ENCODE measurements at places on chromosomes 1 and 21.

- DNase-seq = no peak
These were observed 161.8 kb downstream of the GABPA start for GRCh38 chr21:25896501-25897056.

DNA sequence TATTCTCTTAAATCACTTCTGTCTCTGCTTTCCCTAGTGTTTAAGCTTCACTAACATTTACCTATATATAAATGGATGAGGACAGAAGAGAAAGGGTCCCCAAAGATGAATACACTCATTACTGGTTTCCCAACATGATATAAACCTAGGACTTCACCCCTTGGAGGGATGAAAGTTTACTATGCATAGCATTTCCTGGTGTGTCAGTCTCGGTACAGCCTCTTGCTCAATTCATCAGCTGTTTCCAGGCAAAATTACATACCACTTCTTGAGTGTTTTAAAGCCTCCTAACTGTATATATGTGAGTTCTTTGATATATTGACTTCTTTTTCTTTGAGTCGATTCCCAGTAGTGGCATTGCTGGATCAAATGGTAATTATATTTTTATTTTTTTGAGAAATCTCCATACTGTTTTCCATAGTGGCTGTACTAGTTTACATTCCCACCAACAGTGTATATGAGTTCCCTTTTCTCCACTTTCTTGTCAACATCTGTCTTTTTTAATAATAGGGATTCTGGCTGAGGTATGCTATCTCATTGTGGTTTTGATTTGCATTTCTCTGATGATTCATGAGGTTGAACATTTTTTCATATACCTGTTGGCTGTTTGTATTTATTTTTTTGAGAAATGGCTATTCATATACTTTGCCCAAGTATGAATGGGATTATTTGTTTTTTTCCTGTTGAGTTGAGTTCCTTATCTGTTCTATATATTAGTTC is 259.3 kb upstream of the CACYBP start:
- no peak for DNase-seq

GRCh38 chr1:43227143-43227764 is 42.5 kb upstream of the TMEM125 start:
- DNase-seq = no peak

GRCh38 chr1:21337454-21337927 is 47.2 kb upstream of the ECE1 start:
- DNase-seq = no peak

DNA sequence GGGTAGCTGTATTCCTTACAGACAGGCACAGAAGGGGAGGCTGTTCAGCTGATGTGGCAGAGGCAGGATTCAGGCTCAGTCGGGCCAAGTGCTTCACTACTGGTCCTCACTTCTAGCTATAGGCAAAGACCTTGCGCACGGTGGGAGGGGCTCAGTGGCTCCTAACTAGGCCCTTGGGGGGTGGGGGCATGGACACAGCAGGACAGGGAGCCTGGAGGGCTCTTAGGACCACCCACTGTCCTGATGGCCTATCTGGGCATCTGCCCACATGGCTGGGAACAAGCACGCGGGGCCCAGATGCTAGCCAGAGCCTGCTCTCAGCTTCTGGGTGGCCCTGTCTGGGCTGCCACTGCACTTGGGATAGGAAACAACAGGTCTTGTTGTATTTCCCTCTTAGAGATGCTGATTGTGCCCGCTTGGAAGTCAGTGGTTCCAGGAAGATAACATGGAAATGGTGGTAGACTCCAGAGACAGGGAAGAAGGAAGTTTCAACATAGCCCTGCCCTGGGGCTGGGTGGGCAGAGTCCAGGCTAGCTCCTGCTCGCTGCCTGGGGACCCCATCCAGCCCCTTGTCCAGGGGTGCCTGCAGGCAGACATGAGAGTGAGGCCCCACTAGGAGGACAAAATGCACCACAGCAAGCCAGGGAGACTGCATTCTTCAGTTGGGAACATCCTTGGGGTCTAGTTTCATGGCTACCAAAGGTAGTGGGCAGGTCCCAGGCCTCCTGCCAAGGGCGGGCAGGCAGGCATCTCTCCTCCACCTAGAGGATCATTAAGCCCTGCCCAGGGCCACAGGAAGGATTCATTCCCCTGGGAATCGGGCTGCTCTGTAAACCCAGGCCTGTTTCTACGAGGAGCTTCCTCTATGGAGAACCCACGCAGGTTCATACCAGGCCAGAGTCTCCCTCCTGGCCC is 102.5 kb downstream of the BCAR3 start:
- no peak for DNase-seq

- DNase-seq = no peak
These were observed 6.2 kb upstream of the KCNK2 start for GRCh38 chr1:215076322-215076721.

- no peak for DNase-seq
These were observed 3.2 kb upstream of the CCNL2 start for GRCh38 chr1:1402072-1402900.

GRCh38 chr1:76090283-76091203 is 16.0 kb downstream of the ST6GALNAC3 start:
- no peak for DNase-seq

DNA sequence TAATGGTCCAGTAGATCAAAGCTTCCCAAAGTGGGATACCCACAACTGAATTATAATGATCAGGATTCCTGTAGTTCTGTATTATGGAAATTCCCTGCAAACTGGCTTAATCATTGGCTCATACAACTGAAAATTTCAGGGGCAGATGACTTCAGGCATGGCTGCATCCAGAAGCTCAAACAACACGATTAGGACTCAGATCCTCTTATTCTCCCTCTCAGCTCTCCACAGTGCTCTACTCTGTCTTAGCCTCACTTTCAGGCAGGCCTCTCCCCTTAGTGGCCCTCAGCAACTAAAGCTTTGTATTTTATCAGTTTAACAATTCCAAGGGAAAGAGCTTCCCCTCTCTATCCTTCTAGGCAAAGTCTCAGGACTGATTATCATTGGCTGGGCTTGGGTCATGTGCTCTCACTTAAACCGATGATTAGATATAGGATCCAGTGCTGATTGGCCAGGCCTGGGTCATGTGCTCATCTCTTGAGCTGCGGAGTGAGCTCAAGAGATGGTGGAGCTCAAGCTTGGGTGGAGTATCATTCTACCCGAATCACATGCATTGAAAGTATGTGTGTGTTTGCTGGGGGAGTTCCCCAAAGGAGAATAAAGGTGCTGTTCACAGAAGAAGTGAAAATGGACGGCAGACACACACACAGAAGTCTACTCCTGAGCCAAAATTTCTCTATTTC is 57.9 kb upstream of the RUNX3 start:
- no peak for DNase-seq

GRCh38 chr1:51924455-51924854 is 45.9 kb upstream of the NRDC start:
- no peak for DNase-seq

DNA sequence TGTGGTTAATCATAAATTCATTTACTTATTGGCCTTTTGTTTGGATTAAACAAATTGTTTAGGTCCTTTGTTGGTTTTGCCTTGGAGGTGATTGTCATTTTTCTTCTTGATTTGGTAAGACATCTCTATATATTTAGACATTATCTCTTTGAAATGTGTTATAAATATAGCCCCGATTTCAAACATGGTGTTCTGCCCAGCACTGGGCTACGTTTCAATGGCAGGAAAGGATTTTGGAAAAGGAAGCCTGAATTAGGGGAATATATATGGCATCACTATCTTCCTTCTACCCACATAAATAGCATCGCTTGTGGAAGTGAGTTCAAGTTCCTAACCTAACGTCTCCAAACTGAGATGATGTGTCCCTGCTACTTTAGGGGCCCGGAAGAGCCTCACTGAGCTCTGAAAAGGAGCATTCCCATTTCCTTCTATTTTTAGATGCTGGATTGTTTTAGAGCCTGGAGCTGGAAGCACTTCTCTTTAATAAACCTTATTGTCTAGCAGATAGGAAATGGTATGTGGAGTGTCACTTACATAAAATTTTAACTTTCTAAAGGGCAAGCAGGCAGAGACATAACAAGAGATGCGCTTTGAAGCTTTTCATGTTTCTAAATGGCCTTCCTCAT is 39.4 kb downstream of the PGBD5 start:
- DNase-seq = no peak

GRCh38 chr1:59220356-59220755 is 76.5 kb upstream of the FGGY start:
- peak; percentile 26 for DNase-seq

GRCh38 chr1:35567947-35568558 is 5.1 kb upstream of the TFAP2E start:
- DNase-seq = no peak

GRCh38 chr1:175133673-175134435 is 58.7 kb downstream of the KIAA0040 start:
- no peak for DNase-seq

DNA sequence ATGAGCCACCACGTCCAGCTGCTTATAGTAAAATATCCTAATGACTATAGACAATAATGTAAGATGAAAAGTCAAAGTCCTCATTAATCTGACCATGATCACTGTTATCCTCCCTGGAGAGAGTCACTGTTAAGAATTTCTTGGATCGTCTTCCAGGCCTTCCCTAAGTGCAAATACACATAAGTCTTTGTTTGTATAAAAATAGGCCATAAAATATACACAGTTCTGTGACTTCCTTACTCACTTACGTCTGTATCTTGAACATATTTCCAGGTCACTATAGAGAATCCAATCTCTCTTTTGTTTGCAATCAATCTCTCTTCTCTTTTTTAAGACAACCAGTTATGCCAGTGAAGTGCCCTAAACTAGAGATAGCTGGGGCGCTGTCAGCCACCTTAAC is 89.1 kb upstream of the LYST start:
- DNase-seq = no peak

DNA sequence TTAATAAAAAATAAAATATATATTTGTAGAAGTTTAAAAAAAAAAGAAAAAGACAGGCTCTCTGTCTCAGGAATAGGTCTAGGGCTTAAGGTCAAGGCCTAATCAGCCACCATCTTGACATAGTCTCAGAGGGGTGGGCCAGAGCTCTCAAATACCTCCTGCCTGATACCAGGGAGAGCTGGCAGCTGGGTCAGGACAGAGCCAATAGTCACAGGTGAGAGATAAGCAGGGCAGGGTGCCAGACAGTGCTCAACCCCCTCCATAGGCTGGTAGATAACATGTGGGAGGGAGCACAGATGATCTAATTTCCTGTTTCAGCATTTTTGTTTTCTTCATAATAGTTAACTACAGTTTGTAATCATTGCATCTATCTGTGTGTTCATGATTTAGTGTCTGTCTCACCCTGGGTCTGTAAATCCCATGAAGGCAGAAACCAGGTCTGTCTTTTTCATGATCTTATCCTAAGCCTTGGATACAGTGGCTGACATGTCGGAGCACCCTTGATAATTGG is 152.0 kb upstream of the GRIK3 start:
- no peak for DNase-seq

- DNase-seq = no peak
These were observed 9.3 kb downstream of the ETS2 start for GRCh38 chr21:38815060-38815405.

DNA sequence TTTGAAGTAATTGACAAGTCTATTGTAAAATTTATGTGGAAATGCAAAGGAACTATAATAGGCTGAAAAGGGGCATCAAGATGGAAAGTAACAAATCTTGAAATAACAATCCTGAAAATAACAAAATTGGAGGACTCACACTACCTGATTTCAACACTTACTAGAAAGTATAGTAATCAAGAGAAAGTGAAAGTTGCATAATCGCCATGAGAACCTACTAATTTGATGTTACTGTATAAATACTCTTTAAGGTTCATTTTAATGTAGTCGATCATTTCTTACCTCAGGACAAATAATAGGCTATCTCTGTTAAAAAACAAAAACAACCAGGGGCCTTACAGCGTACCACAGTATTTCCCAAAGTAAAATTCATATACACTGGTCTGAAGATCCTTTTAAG is 71.7 kb downstream of the EDEM3 start:
- DNase-seq = no peak

- DNase-seq = no peak
These were observed 46.2 kb downstream of the UCHL5 start for GRCh38 chr1:193013005-193013404.

GRCh38 chr1:174964261-174964971 is 35.3 kb upstream of the CACYBP start:
- no peak for DNase-seq

GRCh38 chr1:36297062-36297461 is 9.1 kb upstream of the SH3D21 start:
- no peak for DNase-seq

GRCh38 chr1:76959556-76959955 is 92.3 kb downstream of the ST6GALNAC5 start:
- DNase-seq = no peak

DNA sequence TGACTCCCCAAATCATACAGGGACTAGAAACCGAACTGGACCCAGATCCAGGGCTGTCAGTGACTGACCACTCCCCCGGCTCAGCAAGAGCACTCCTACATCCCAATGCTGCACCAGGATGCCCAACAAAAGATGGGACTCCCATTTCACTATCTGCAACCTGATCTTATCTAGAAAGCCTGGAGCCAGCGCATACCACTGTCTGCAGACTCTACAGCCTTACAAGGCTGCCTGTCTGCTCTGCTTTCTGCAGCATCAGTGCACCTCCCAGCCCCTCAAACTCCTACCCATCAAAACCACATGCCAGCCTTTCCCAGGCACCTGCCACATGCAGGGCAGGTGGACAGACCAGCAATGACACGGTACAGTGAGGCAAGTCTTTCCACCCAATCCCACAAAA is 52.2 kb downstream of the SSBP3 start:
- DNase-seq = no peak

GRCh38 chr1:54132495-54132894 is 20.3 kb downstream of the CDCP2 start:
- no peak for DNase-seq

DNA sequence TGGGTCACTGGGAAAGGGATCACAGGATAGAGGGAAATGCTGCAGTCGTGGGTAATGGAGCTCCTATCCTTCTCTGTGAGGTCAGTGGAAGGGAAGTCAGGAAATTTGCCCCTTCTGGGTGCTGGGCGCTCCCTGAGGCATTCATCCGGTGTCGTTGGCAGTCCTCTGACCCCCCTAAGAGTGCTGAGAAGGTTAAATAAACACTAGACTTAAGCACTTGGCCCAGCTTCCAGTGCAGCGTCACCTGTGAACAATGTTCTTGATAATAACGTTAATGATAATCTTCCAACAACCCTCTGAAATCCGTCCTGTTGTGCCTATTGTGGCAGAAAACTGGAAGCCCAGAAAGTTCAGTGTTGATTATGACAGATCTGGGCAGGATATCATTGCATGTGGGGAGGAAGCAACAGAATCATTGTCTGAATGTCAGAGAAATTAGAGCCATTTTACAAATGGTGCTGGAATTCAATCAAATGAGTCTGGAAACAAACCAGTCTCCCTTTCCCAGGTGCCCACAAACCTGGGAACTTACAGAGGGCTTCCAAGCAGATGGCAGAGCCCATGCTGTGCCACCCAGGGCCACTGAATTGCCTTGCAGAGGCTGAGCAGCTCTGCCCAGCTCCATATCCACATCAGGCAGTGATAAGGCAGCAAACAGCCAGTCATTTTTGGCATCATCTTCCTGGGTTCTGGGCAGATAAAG is 216.8 kb downstream of the KAZN start:
- no peak for DNase-seq

- DNase-seq = no peak
These were observed 126.2 kb upstream of the SERBP1 start for GRCh38 chr1:67556297-67556900.
